ENCODE measurements at places on chromosomes 2 and 18. TPM values are rescaled to one million over a fixed set of nuclear protein-coding genes. Genes with fewer than 3 reads are reported as not detected.

HS1BP3 gene
- total RNA-seq, result 23.0 TPM

- peak; percentile 33 for DNase-seq
These were observed 449 bp upstream of the ATRAID start for GRCh38 chr2:27211241-27211942.

GRCh38 chr2:106280722-106281446, 86.8 kb upstream of the UXS1 start:
- no peak for DNase-seq

DNA sequence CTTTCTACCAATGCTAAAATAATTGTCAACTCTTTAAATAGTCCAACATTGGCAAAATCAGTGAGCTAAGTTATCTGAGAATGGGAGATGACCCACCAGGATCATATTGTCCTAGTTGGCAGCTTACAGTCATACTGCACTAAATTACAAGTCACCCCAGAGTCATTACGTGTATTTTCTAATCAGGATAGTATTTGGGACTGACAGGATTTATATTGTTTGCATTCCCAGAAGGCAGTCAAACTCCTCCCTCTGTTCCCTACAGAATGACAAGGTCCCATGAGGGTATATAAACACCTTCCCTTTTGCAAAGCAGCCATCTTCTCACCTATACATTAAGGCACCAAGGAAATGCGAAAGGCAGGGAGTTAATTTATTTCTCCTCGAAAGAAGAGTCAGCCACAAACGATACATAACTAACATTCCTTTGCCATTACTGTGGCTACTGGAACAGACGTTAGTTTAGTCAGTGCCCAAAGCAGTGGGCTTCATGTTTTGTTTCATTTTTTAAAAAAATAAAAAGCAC, 125.3 kb downstream of the ANTXR1 start:
- DNase-seq, result no peak

- no peak for DNase-seq
These were observed 29.2 kb downstream of the UNC50 start for GRCh38 chr2:98637401-98638147.

SRD5A2 gene
- 0.12 TPM for total RNA-seq

DNA sequence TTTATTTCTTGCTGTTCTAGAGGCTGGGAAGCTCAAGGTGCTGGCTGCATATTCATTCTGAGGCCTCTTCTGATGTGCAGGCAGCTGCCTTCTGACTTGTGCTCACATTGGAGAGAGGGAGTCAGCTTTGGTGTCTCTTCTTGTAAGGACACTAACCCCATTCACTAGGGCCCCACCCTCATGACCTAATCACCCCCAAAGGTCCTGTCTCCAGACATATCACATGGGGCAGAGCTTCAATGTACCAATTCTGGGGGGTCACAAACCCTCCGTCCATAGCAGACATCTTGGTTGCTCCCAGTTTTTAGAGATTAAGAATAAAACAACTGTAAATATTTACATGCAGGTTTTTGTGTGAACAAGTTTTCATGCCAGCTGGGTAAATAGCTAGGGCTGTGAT, 109.1 kb downstream of the RTP5 start:
- DNase-seq, result no peak

DNA sequence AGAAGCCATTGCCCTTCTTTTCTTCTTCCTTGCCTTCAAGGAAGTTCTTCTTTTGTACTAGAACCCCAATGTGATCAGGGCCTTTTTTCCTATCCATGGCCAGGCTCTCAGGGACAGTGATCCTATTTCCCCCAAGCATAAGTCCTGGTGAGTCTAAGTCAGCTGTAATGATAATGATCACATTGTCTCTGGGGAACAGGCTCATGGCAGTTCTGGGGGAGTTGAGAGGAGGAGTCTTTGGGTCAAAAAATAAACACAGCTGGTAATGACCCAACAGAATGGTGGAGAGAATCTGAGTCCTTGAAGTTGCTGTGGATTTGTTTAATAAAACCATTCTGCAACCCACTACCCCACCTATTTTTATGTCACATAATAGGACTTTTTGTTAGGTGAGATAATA, 96.6 kb downstream of the SOCS6 start:
- no peak for DNase-seq

GRCh38 chr18:9913526-9914333, at the start of gene VAPA:
TSS of gene VAPA (plus strand) at chr18:9914016. CDS start at chr18:9914257, 241 bp downstream.
- DNase-seq, result peak; percentile 94

- DNase-seq, result no peak
These were observed 147.2 kb upstream of the SPATS2L start for GRCh38 chr2:200159357-200159707.

DNA sequence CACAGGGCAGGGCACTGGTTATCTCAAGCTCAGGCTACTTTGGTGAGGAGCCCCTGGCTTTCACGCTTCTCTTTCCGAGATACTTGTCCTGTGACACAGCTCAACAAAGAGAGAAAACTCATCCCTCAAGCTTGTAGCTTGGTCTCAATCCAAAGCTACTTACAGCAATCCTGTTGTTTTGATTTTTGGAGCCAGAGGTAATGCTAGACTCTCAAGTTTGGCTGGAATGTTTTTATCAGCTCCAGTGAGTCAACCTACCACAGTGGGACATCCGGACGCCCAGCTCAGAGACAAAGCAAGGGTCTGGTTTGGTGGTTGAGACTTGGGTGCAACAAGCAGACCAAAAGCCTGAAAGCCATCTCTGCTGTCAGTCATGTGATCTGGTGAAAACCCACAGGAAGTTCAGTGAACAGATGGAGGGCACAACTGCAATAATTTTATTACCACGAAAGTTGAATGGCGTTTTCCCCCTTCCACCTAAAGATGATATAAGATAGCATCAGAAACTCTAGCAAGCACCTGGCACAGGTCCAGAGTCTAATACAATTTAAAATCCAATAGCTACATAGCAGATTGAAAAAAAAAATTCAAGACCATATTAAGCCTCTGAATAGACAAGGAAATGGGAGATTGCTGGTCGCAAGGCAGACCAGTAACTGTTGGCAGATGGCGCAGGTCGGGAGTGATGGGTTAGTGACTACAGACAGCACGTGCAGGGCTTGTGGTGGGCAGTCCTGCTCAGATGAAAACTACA, 102.3 kb upstream of the SMAD7 start:
- DNase-seq, result no peak

GRCh38 chr2:240401308-240401707, 34.2 kb upstream of the GPC1 start:
- no peak for DNase-seq

PLGLB1 gene
- total RNA-seq, result 4.4 TPM

DNA sequence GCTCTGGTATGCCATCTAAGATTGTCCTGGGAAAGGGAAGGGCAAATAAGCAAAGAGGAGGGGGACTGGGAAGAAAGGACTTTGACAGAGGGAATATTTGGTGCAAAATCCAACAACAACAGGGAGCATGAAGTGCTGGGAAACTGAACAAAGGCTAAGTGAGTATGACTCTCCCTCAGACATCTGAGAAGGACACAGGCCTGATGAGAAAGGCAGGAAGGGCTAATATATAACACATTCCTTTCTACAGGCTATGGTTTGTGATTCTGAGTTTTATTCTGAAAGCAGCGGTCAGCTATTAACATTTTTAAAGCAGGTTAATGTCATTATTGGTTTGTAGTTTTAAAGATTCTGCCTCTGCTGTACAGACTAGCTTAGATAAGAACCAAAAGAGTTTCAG, 1579.5 kb downstream of the LRP1B start:
- no peak for DNase-seq

COLEC12 gene
- total RNA-seq, result 6.3 TPM

GRCh38 chr18:44881461-44882162, 200.9 kb downstream of the SETBP1 start:
- no peak for DNase-seq

DNA sequence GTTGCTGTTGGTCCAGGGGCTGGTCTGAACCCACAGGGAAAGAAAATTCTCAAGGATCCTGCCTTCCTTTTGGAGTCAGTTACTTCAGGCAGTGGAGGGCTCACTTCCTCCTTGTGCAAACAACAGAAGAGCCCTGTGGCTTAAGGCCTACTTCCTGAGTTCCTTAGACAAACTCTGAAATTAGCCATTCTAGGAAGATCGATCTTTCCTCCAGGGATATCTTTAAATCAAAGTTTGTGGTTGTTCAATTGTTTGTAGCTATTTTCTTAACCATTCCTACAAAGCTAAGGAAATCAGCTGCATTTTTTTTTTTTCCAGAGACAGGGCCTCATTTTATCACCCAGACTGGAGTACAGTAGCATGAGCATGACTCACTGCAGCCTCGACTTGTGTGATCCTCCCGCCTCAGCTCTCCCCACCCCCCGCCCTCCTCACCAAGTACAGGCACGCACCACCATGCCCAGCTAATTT, 156.0 kb downstream of the TANC1 start:
- peak; percentile 39 for DNase-seq

DNA sequence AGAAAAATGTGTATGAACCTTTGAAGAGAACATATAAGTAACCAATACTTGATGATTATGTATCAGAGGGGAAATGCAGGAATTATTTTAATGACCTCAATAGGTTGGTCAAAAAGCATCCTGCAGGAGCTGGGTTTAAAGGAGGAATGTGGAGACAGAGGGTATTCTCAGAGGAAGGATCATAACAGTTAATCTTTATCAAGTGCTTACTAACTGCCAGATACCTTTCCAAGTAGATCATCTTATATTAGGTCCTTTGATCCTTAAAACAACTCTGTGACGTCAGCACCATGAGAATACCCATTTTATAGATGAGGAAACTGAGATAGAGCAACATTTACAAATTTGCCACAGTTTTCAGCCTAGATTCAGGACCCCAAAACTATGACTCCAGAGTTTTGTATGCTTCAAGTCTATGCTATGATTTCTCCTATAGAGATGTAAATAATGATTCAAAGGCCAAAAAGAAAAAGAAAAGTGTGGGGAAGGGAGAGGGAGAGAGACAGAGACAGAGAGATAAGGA, 3.0 kb downstream of the RFTN2 start:
- no peak for DNase-seq

- no peak for DNase-seq
These were observed 360.9 kb upstream of the ACVR2A start for GRCh38 chr2:147483911-147484310.

Data from ovary (tissue), 10 donors.